A549 treated with dexamethasone at 1 μM for 4 hours (cell line): ENCODE measurements at places on chromosomes 12 and 14. TPM values are rescaled to one million over a fixed set of nuclear protein-coding genes. Genes with fewer than 3 reads are reported as not detected.

The PIK3C2G gene
- 0.02 TPM in 1 of 5 replicates, not detected in the others for total RNA-seq

The GAS2L3 gene
- 4.9 to 9.8 TPM (median 9.2 TPM) in 5 replicates for total RNA-seq

The INHBE gene
- 0.04 to 0.13 TPM (median 0.10 TPM) in 4 of 5 replicates, not detected in the other for total RNA-seq

The KRT75 gene
- total RNA-seq = 0.08 to 0.20 TPM (median 0.14 TPM) in 5 replicates

The LRIG3 gene
- 3.6 to 4.8 TPM (median 3.8 TPM) in 5 replicates for total RNA-seq

The B4GALNT1 gene
- 26.3 to 45.0 TPM (median 42.0 TPM) in 5 replicates for total RNA-seq

The C3AR1 gene
- total RNA-seq = not detected in 5 replicates

The PTPN21 gene
- total RNA-seq = 6.8 to 11.7 TPM (median 11.2 TPM) in 5 replicates

The GUCY2C gene
- total RNA-seq = 0.03 TPM in 1 of 5 replicates, not detected in the others

The NT5DC3 gene
- total RNA-seq = 28.8 to 41.4 TPM (median 32.8 TPM) in 5 replicates

The PRIMA1 gene
- 0.47 to 0.64 TPM (median 0.62 TPM) in 5 replicates for total RNA-seq

The EXD2 gene
- 12.1 to 14.5 TPM (median 13.6 TPM) in 5 replicates for total RNA-seq

The AMN gene
- 0.27 to 0.45 TPM (median 0.32 TPM) in 5 replicates for total RNA-seq

The SERPINA5 gene
- total RNA-seq = 0.07 to 0.27 TPM (median 0.17 TPM) in 5 replicates

The TECPR2 gene
- total RNA-seq = 5.6 to 9.7 TPM (median 7.7 TPM) in 5 replicates
